ENCODE measurements at places on chromosomes 3 and 15.

GRCh38 chr3:183590442-183590841 lies 34.9 kb upstream of the KLHL6 start:
- DNase-seq = no peak

DNA sequence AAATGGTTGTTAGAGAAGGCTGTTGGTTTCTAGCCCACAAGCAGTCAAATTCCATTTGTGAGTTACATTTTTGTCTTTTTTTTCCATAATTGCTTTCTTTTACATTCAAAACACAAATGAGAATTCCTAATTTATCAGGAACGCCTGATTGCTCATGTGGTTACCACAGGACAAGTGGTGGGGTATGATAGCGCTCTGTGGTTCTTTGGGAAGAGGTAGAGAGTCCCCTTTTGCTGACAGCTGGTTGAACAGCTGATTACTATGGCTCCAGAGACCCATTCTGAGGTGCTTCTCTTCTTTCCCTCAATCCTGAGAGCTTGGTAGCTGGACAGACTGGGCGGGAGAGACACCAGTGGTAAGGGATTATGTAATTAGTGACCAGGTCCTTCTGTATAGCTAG lies 24.4 kb downstream of the CNOT10 start:
- DNase-seq = no peak

GRCh38 chr15:32722136-32722535 lies 4.3 kb downstream of the GREM1 start:
- no peak for DNase-seq

- DNase-seq = no peak
Measured at GRCh38 chr15:38849046-38849445, 284.4 kb upstream of the RASGRP1 start.

DNA sequence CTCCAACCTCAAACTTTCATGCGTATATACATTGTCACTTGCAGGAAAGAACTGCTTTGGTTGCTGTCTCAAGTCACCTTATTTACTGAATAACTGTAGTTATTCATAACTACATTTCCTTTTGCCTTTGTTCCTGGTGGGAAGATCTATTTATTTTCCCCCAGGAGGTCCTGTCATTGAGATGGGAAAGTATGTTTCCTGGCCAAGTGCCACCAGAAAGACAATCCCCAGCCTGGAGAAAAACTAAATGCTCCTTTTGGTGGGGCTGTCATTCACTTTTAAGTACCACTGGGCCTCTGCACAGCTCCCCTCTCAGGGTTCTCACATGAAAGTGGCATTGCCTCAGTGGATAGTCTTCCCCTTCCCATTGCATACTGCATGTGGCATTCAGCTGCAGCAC lies 59.8 kb downstream of the LRRC3B start:
- DNase-seq = no peak

DNA sequence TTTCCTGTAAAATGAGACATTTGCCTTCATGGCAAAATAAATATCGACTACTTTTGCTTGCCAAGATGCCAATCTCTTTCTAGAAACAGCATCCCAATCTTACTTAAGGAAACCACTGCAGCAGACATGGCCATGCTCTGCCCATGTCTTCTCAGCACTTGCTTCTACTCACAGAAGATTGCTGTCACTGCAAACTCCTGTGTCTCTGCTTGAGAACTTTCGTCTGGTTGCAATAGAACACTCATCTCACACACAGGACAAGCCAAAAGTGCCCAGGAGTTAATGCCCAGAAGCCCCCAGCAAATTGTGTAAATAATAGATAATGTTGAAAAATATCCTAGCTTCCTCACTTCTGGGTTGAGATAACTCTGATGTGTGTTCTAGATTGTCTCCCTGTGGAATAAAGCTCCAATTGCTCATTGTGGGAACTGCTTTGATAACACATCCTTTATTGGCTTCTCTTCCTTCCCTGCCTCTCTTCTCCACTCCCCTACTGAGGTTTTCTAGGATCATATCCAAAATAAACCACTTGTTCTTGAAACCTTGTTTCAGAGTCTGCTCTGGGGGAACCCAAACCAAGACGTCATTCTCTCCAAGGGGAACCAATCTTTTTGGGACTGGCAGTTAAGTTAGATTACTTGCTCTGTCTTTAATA lies 156.3 kb upstream of the STRIT1 start:
- DNase-seq = no peak

GRCh38 chr3:24496529-24497482 lies 2.2 kb upstream of the THRB start:
- DNase-seq = peak; percentile 73

Data from H1 (cell line).